Stomach (tissue), 19 donors: ENCODE measurements at places on chromosomes 12 and 14. TPM values are rescaled to one million over a fixed set of nuclear protein-coding genes. Genes with fewer than 3 reads are reported as not detected.

- H3K36me3 ChIP-seq: no peaks in the 10 kb centered on the region
- no peak overlapping the region for H3K4me3 ChIP-seq
- no peaks in the 10 kb centered on the region for H3K4me1 ChIP-seq
- no peak overlapping the region for H3K27ac ChIP-seq
- peak; percentile 14 for DNase-seq
- H3K27me3 ChIP-seq: peaks cover under 1% of the 10 kb centered on the region
These were observed 232.5 kb upstream of the RTL1 start for GRCh38 chr14:101135796-101136742.

DNA sequence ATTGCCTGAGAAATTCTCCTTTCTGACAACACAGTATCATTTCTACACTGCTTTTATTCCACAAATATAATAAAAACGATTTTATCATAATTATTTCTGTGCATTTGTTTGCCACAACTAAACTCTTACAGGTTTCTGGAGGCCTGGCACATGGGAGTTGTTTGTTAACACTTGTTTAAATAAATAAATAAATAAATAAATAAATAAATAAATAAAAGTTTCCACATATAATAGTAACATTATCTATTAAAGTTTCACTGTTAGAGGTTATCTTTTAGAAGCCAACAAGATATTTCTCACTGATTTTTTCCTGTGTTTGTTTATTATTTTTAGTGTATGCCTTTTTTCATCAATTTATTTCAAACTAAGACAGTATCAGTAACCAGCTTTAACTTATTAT is 323.3 kb downstream of the FOXG1 start:
- no peak overlapping the region for H3K4me3 ChIP-seq
- H3K27me3 ChIP-seq: no peaks in the 10 kb centered on the region
- no peaks in the 10 kb centered on the region for H3K4me1 ChIP-seq
- no peak overlapping the region for H3K27ac ChIP-seq
- no peak for DNase-seq

DNA sequence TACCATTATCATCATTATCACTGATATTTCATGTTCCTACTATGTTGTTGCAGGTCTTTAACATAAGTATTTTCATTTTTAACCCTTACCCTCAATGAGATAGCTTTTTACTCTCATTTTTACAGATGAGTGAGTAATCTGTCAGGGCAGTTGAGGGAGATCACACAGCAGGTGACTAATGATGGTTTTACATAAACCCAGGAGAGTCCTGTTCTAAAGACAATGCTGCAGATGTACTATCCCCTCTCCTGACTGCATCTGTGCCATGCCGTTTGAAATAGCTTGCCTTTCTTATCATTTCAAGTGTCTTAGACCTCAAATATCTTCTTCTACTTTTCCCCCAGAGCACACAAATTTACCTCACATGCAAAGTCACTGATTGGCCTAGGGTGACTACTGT is 1552.1 kb upstream of the SEL1L start:
- H3K27me3 ChIP-seq: no peaks in the 10 kb centered on the region
- no peaks in the 10 kb centered on the region for H3K4me1 ChIP-seq
- no peak overlapping the region for H3K4me3 ChIP-seq
- no peak for DNase-seq

PDE3A gene
- total RNA-seq: 50.9 TPM
